ENCODE measurements at places on chromosomes 11 and 22. TPM values are rescaled to one million over a fixed set of nuclear protein-coding genes. Genes with fewer than 3 reads are reported as not detected.

TEX54 gene
- not detected for total RNA-seq

DNA sequence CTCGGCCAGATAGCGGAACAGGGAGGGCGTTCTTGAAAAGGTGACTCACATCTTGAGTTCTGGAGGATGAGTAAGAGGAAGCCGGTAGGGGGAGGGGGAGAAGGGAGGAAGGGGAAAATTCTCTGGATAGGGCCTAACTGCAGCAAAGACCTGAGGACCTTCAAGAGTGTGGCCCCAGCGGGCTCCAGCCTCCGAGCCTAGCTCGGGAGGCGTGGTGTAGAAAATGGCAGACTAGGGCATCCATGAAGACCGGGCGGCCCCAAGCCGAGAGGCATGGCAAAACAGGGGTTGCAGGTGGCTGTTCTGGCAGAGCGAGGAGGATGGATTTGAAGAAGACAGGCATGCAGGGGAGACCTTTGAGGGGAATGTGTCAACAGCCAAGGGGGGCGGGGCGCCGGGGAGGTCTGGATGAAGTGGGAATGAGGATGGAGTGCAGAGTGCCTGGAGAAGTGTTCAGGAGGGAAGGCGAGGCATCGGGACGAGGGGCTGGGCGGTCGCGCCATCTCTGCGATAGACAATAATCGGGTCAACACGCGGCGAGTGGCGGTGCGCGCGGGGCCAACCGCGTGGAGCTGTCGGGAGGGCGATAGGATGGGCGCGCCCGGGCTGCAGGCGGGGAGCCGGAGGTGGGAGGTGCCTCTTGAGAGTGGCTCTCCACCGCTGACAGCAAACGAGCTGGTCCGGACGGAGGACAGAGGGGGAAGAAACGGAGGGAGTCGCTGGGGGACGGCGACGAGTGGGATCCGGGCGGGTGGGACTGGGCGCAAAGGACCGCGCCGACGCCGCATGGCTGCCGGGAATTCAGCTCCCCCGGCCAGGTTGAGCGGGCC lies 40.0 kb upstream of the CREB3L1 start:
- H3K4me3 ChIP-seq, result peak overlapping the region; percentile 88
- H3K27me3 ChIP-seq, result no peaks in the 10 kb centered on the region
- peak; percentile 84 for DNase-seq
- 0 out of 2 replicates have a peak, but pooled peaks cover 6% of the 10 kb centered on the region for H3K36me3 ChIP-seq

GRCh38 chr11:10377183-10377582 lies 72.3 kb downstream of the ADM start:
- no peak overlapping the region for H3K27ac ChIP-seq
- H3K4me3 ChIP-seq, result peak overlapping the region; percentile 26
- H3K27me3 ChIP-seq, result no peaks in the 10 kb centered on the region
- H3K4me1 ChIP-seq, result peaks cover 98% of the 10 kb centered on the region
- H3K36me3 ChIP-seq, result peaks cover under 1% of the 10 kb centered on the region

DNA sequence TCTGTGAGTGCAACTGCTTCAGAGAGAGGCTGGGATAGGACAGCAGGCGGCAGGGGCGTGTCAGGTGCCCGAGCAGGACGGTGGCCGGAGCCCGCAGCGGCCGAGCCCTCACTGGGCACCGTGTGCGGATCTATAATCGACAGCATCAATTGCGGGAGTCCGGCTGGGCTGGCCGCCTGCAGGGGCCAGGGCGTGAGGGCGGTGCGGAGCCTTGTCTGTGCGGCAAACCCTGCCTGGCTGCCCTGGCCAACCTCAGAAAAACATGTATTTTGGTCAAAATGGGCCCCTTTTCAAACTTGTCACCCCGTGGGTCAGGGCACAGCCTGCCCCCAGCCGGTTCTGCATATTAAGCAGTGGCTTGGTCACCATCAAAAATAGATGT lies 91.3 kb upstream of the KCNQ1OT1 start:
- H3K4me3 ChIP-seq, result no peak overlapping the region
- peaks cover 41% of the 10 kb centered on the region for H3K27me3 ChIP-seq
- H3K27ac ChIP-seq, result no peak overlapping the region
- H3K36me3 ChIP-seq, result no peaks in the 10 kb centered on the region
- no peaks in the 10 kb centered on the region for H3K4me1 ChIP-seq

DNA sequence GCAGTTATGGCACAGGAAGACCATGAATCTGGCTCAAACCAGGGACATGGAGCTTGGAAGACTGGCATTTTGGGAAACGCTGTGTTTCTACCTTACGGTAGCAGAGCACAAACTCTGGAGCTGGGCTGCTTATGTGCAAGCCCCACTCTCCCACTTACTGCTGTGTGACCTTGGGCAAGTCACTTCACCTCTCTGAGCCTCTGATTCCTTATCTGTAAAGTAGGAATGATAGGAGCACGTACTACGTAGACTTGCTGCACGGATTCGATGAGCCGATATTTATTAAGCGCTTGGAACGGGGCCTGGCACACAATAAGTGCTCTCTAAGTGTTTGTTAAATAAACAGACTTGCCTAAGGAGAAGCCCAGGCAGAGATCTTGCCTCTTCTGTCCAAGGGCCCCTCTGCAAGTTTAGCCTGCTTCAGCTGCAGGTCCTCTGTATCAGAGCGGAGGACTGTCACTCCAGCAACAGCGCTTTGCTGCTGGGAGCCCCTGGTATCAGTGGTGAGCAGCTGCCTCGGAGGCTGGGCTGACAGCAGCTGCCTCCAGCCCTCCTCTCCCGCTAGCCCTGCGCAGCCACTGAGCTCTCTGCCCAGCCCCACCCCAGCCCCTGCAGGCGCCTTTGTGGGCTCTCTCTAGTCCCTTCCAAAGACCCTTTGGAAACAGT lies 96.9 kb upstream of the ANO1 start:
- no peak overlapping the region for H3K4me3 ChIP-seq
- no peaks in the 10 kb centered on the region for H3K4me1 ChIP-seq
- no peak overlapping the region for H3K27ac ChIP-seq

DNA sequence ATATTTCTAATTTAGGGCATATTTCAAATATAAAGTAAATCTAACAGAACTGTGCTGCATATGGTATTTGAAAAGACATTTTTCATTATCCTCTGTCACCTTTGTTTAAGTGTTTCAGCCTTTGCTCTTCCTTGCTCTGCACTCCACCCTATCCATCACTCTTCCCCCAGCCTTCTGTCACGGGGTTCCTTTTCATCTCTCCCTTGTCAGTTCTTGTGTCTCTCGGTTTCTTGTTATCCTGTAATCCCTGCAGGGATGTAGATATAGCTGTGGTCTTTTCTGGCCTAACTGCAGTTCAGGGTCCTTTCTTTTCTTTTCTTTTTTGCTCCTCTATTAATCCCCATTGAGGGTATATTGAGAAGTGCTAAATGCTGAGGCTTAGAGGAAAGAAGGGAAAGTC lies 261.9 kb downstream of the DCDC1 start:
- H3K4me3 ChIP-seq, result no peak overlapping the region
- DNase-seq, result no peak
- no peaks in the 10 kb centered on the region for H3K4me1 ChIP-seq
- H3K27ac ChIP-seq, result no peak overlapping the region
- no peaks in the 10 kb centered on the region for H3K36me3 ChIP-seq

GRCh38 chr11:66559866-66560676 lies 8.3 kb downstream of the CTSF start:
- H3K4me1 ChIP-seq, result no peaks in the 10 kb centered on the region
- H3K4me3 ChIP-seq, result no peak overlapping the region
- H3K27ac ChIP-seq, result no peak overlapping the region
- no peaks in the 10 kb centered on the region for H3K36me3 ChIP-seq

- peaks cover 60% of the 10 kb centered on the region for H3K4me1 ChIP-seq
- no peak for DNase-seq
- H3K4me3 ChIP-seq, result no peak overlapping the region
- H3K36me3 ChIP-seq, result peaks cover 72% of the 10 kb centered on the region
- no peaks in the 10 kb centered on the region for H3K27me3 ChIP-seq
Observed at GRCh38 chr11:88326099-88326498, 11.4 kb downstream of the CTSC start.

ROBO3 gene
- 3.6 TPM for total RNA-seq

SCGB1D4 gene
- not detected for total RNA-seq

PYGM gene
- not detected for total RNA-seq

DNA sequence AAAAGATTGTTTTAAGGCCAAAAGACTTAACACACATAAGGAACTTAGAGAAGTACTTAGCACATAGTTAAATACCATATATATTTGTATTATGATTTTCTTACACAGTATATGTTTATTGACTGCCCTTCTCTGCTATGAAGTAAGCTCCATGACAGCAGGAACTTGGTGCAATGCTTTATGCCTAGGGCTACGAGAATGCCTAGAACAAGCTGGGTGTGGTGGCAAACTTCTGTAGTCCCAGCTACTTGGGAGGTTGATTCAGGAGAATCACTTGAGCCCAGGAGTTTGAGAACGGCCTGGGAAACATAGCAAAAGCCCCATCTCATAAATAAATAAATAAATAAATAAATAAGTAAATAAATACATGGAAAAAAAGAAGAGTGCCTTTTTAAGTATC lies 1.9 kb downstream of the SLC5A12 start:
- H3K27ac ChIP-seq, result no peak overlapping the region
- no peak overlapping the region for H3K4me3 ChIP-seq
- no peak for DNase-seq
- no peaks in the 10 kb centered on the region for H3K4me1 ChIP-seq
- no peaks in the 10 kb centered on the region for H3K36me3 ChIP-seq

MRGPRG gene
- total RNA-seq, result not detected

GRCh38 chr11:95690100-95690499 lies 99.5 kb downstream of the FAM76B start:
- no peak overlapping the region for H3K4me3 ChIP-seq
- no peak overlapping the region for H3K27ac ChIP-seq
- H3K36me3 ChIP-seq, result no peaks in the 10 kb centered on the region
- no peaks in the 10 kb centered on the region for H3K4me1 ChIP-seq

MMP7 gene
- total RNA-seq, result not detected

GRCh38 chr11:114326151-114326550 lies 30.0 kb downstream of the NNMT start:
- H3K27ac ChIP-seq, result no peak overlapping the region
- DNase-seq, result no peak
- H3K27me3 ChIP-seq, result no peaks in the 10 kb centered on the region
- peaks cover 17% of the 10 kb centered on the region for H3K36me3 ChIP-seq
- H3K4me1 ChIP-seq, result peaks cover 21% of the 10 kb centered on the region

GRCh38 chr11:94737171-94737611 lies 31.0 kb upstream of the AMOTL1 start:
- H3K27me3 ChIP-seq, result no peaks in the 10 kb centered on the region
- H3K36me3 ChIP-seq, result no peaks in the 10 kb centered on the region
- H3K27ac ChIP-seq, result no peak overlapping the region
- H3K4me3 ChIP-seq, result no peak overlapping the region

TRPC6 gene
- not detected for total RNA-seq

Data from HFFc6 (cell line).